ENCODE measurements at places on chromosomes 6 and 20. TPM values are rescaled to one million over a fixed set of nuclear protein-coding genes. Genes with fewer than 3 reads are reported as not detected.

The DEF6 gene
- total RNA-seq = 195 TPM

DNA sequence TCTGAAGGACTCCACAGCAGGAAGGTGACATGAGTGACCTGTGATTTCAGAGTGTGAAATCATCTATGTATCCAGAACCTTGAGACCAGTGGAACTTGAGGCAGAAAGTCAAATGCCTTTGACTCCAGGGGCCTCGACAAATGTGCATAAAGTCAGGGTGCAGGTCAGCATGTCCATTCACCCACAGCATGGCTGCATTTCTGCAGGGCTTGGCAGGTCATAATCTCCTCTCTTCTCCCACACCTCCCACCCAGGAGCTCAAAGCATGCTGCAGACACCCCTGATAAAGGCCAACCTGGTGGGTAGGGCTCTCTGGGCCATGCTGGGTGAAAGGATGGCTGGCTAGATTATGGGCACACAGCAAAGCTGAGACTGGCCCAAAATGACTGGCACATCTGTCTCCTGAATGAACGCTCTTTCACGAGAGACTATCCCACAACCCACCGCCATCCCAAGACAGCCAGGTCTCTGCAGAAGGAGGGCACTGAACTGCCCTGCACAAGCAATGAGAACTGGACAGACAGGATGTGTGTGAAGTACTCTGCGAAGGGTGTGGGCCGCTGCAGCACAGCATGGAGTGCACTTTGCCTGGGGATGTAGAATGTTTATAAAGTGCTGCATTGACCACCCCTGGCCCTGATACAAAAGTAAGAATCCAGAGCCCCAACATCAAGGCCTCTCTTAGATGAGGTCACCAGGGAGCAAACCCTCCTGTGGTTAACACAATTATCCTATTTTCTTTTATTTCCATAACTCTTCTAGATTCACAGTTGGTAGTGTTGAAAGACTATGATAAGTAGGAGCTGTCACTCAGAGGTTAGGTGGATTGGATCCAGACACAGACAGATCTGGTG, 78.2 kb upstream of the NXT1 start:
- no peak for DNase-seq

- DNase-seq = peak; percentile 82
These were observed at the start of gene STMN3 for GRCh38 chr20:63653041-63653973. TSS of gene STMN3 (minus strand) at chr20:63653424. CDS start at chr20:63653345, 79 bp downstream.

- no peak for DNase-seq
These were observed 67.9 kb upstream of the TMEM170B start for GRCh38 chr6:11469684-11470083.

The ACTL10 gene
- 3.2 TPM for total RNA-seq

GRCh38 chr6:36926708-36927513, 27.6 kb upstream of the PI16 start:
- DNase-seq = no peak

All from activated CD8-positive, alpha-beta T cell treated with anti-CD3 and anti-CD28 coated beads, Interleukin-2, amount 10 ng/mL, durations not matched to agents 7 days and 5 days (primary cell).